ENCODE measurements at places on chromosomes 1 and 21. TPM values are rescaled to one million over a fixed set of nuclear protein-coding genes. Genes with fewer than 3 reads are reported as not detected.

DNA sequence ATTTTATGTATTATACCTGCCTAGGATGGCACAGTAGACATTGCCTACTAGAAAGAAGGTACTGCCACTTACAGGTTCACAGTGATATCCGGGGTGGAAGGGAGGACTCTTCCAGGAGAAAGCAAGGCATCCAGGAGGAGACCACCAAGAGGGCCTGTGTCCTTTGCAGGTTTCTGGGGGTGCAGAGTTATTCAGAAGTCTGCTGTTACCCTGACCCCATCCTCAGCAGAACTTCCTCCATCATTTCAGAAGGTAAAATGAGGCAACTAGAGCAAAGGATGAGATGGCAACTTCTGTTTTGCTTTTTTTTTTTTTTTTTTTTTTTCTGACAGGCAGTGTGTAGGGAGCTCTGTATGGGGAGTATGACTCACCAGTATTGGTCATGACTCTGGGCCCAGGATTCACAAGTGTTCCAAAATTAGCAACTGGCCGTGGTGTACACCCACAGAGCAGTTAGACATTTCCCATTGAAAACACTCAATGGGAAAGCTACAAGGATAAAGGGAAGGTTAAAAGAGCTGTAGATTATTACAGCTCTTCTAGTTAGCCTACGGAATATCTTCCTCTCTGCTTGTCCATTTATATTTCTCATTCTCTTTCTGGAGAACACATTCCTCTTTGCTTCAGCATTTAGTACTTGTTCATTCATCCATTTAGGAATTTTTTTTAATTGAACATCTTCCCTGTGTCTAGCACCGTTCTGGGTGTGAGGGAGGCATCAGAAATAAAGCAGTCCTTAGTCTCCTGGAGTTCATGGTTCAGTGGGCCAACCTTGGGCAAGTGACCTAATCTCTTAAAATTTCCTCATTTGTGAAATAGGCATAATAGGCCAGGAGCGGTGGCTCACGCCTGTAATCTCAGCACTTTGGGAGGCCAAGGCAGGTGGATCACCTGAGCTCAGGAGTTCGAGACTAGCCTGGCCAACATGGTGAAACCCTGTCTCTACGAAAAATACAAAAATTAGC, 50.5 kb upstream of the PPP2R5A start:
- no peak for DNase-seq

- DNase-seq = no peak
Measured at GRCh38 chr21:17823846-17824245, 4.7 kb upstream of the C21orf91 start.

DNA sequence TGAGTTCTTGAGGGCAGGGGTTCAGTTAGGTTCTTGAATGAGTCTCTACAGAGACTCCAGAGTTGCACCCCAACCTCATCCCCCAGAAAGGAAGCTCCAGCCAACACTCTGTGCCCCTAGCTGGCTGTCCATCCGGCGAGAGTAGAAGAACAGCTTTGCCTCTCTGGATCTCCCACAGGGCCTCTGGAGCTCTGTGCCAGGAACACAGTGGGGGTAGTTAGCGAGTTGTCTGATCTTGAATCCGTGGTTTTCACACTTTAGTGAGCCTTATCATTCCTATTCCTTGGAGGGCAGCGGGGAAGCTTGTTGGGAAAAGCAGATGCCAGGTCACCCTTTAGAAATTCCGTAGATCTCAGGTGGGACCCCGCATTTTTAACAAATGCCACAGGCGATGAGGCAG, 45.0 kb downstream of the STUM start:
- DNase-seq = no peak

DNA sequence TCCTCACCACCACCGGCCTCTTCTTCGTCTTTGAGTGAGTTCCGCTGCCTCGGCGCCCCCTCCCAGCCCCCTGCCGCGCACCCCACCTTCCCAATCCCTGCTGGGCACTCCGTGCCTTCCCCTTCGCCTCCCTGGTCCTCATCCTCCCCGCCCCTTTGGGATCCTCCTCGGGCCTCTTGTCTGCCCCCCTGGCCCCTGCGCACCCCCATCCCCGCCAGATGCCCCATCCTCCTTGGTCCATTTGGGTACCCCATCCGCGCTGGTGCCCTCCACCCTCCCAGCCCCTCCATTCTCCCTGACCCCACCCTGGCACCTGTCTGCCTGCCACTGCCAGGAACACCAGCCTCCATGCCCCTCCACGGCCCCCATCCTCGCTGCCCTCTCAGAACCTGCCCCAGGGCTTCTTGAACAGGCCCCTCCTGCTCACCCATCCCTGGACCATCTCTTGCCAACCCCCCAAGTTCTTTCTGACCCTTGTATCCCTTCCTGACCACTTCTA, 667 bp downstream of the ZDHHC18 start:
- no peak for DNase-seq

DNA sequence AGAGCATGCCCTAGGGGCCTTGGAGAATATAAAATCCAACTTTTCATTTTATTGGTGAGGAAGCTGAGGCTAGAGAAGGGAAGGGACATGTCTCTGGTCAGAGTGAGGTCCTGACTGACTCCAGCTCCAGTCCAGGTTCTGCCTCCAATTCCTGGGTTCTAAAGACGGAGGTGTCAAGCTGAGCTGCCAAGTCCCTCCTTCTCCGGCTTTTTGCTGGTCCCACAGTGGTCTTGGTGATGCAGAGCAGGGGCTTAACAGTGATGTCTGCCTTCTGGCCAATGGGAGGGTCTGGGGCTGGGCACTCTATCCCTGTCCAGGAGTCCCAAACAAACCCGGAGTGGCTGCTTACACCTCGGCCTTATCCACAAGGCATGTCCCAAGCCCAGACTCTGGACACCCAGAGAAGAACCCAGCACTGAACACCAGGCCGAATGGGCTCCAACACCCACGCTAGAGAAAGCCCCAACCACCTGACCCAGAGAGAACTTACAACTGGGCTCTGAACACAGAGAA, 104.8 kb downstream of the EBNA1BP2 start:
- DNase-seq = no peak

DNA sequence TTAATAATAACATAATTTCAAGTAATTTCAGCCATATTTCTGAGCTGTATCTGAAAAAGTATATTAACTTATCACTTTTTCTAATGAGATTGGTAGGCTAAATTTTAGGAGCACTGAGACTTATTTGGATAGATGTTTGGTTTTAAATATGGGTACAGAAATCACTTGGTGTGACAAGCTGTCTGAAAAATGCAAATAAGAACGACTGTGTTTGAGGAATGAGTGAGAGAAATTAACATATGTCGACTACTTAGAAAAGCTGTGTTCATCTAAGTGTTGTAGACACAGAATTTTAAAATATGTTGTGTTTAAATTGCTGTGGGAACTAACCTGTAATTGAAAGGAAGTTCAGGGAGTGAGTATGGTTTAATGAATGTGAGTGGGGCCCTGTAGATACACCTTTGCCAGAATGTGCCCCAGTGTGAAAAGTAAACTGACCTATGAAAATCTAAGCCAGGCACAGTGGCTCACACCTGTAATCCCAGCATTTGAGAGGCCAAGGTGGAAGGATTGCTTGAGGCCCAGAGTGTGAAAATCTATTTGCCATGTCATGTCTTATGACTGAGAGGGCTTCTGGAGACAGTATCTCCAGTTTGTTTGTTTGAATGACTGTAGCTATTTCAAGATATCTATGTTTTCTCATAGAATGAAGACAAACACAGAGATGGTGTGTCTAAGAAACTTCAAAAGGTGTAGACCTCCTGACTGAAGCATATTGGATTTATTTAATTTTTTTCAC, 53.8 kb upstream of the LRRC8C start:
- DNase-seq = no peak

DNA sequence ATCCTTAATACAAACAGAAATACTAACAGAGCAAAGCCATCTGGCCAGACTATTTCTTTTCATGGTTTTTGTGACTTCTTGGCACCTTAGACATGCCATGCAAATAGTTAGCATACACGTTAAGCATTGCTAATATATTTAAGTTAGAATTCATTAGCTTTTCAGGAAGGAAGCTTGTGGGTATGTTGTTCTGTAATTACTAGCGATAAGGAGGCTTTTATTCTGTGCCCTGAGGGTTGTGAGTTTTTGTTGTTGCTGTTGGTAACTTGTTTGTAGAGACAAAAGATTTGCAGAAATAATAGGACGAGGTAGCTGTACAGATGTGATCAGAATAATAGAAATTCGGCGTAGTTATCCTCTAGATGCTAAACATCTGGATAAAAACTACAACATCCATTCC, 305.3 kb downstream of the TM2D1 start:
- DNase-seq = no peak

GRCh38 chr1:168288311-168289052, 7.8 kb downstream of the TBX19 start:
- no peak for DNase-seq

DNA sequence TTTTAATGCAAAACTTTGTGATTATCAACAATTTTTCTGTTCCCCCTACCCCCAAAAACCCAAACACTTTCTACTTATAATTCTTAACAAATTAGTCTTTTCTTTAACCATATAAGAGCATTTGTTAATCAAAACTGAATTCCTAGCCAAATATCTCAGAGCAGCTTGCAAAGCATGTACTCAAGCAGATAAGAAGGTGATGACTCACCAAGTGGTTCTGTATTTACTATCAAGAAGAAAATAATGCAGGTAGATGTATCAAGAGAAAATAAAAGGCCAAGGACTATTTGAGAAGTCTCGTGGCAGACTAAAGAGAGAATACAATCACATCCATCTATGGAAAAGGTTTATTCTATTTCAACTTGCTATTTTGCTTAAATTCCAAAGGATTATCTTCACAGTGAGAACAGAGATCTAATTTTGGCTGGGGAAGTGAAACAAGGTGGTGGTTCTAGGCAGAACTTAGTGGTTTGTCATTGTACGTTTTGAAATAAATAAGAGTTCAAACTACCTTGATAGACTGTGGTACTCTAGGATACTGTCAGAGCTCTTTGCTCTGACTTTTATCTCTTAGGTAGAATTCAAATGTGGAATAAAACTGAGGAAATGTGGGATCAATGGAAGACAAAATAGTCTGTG, 94.7 kb upstream of the NRIP1 start:
- no peak for DNase-seq

GRCh38 chr1:108817811-108818210, 39.1 kb downstream of the AKNAD1 start:
- no peak for DNase-seq

DNA sequence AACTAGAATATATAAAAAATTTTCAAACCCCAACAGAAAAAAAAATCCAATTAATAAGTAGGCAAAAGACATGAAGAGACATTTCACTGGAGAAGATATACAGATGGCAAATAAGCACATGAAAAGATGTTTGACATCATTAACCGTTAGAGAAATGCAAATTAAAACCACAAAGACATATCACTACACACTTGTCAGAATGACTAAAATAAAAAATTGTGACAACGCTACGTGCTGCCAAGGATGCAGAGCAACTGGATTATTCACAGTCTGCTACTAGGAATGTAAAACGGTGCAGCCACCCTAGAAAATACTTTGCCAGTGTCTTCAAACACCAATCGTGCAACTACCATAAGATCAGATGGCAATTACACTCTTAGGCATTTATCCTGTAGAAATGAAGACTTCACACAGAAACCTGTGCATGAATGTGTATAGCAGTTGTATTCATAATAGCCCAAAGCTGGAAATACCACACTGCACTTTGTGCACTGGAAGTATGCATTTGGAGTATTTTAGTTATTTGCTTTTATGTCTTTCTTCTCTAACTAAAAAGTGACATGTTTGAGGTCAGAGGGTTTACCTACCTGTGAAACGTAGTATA, 75.3 kb upstream of the PALMD start:
- no peak for DNase-seq

- DNase-seq = no peak
Measured at GRCh38 chr1:33342041-33342723, 21.3 kb upstream of the A3GALT2 start.

DNA sequence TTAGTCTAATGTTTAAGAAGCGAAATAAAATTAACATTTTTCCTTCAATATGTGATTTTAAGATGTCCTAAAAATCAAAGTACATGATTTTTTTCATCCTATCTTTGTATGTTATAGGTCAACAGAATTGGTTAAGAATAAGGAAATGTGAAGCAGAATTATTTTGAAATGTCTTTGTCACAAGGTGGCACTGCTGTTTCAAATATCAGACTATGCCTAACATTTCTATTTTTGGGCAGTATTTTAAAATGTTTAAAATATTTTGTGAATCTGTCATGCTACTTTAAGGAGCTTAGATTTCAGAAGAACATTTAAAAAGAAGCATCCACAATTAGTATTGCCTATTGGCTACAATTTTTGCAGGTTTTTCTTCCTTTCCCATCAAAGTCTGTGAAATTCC, 38.7 kb downstream of the AMY1C start:
- no peak for DNase-seq

DNA sequence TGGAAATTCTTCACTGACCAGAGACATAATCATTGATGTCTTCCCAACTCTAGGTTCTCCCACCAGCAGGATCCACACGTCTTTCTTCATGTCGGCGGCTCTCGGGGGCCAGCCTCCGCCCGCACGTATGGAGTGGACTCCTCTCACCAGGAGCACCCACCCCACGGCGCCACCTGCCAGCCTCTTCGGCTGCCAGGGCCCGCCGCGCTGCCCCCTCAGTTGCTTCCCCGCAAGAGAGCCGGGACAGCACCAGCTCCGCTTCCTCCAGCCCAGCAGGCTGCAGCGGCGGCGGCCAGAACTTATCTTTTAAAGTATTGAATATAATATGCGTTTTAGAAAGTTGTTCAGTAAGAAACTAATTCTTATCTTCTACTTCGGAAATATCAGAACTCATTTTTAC, 273.5 kb downstream of the LIPI start:
- DNase-seq = no peak

GRCh38 chr1:184524248-184524647, 137.4 kb downstream of the C1orf21 start:
- DNase-seq = no peak

DNA sequence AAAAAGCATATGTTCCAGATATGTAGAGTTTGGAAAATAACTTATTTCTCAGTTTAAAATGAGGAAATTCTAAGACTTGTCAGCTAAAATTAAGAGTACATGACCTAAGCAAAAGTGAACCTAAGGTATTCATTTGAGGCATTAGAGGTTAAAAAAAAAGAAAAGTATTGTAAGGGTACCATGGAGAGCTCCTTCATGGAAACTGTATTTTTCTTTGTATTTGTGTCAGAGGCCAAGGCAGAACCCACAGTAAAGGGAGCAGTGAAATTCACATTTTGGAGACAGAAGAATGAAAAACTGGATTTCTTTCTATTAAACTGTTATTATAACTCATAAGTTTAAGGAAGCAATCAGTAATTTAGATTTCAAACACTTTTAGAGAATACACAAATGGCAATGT, 1494.8 kb downstream of the KCNT2 start:
- no peak for DNase-seq

GRCh38 chr1:228894442-228894989, 159.2 kb downstream of the RHOU start:
- DNase-seq = no peak

Gene ACOT11
- 9.3 TPM for polyA plus RNA-seq

Gene MEGF6
- 6.3 TPM for polyA plus RNA-seq

Gene OLFML3
- polyA plus RNA-seq = 212 TPM

Gene HCRTR1
- polyA plus RNA-seq = 0.25 TPM

Gene GNG4
- 4.0 TPM for polyA plus RNA-seq

Gene PADI1
- polyA plus RNA-seq = not detected

Gene HSPG2
- 156 TPM for polyA plus RNA-seq
